ENCODE measurements at places on chromosomes 13 and 19. TPM values are rescaled to one million over a fixed set of nuclear protein-coding genes. Genes with fewer than 3 reads are reported as not detected.

Gene DACT3
- not detected for total RNA-seq

Gene CCDC70
- total RNA-seq: not detected

Gene DNAJC15
- 4.2 TPM for total RNA-seq

Gene ADM5
- 1.2 TPM for total RNA-seq

Gene ZNF730
- not detected for total RNA-seq

Gene CD70
- 1.9 TPM for total RNA-seq

Gene KCNJ14
- total RNA-seq: 3.9 TPM

Gene MAST1
- 0.64 TPM for total RNA-seq

Gene TLE6
- total RNA-seq: not detected

Gene SCN1B
- 1.9 TPM for total RNA-seq

Measured in CD8-positive, alpha-beta T cell (primary cell).